ENCODE measurements at places on chromosomes 5 and 9. TPM values are rescaled to one million over a fixed set of nuclear protein-coding genes. Genes with fewer than 3 reads are reported as not detected.

FABP6 gene
- total RNA-seq = not detected

SCGB3A2 gene
- total RNA-seq = not detected

PLAC8L1 gene
- total RNA-seq = not detected

ADAMTSL1 gene
- total RNA-seq = not detected

COL27A1 gene
- 31.1 TPM for total RNA-seq

ANKRD18A gene
- total RNA-seq = 2.6 TPM

IL13 gene
- total RNA-seq = not detected

ANKRD20A1 gene
- not detected for total RNA-seq

CNOT8 gene
- total RNA-seq = 38.1 TPM

NUTM2G gene
- not detected for total RNA-seq

IL31RA gene
- not detected for total RNA-seq

WDR38 gene
- not detected for total RNA-seq

PNPLA7 gene
- total RNA-seq = 1.8 TPM

OSMR gene
- total RNA-seq = not detected

ZDHHC11B gene
- total RNA-seq = 1.00 TPM

HAPLN1 gene
- total RNA-seq = 4.9 TPM

TTLL11 gene
- 4.7 TPM for total RNA-seq

SV2C gene
- total RNA-seq = not detected

GABRA1 gene
- total RNA-seq = not detected

LCP2 gene
- total RNA-seq = not detected

PCSK5 gene
- 13.0 TPM for total RNA-seq

ZMAT2 gene
- 76.6 TPM for total RNA-seq

FBXL7 gene
- not detected for total RNA-seq

SLIT3 gene
- 2.0 TPM for total RNA-seq

UBE2D2 gene
- total RNA-seq = 192 TPM

IL4 gene
- not detected for total RNA-seq

RMRP gene
- 10,161 TPM for total RNA-seq

CBY3 gene
- total RNA-seq = 1.3 TPM

ELOVL7 gene
- 16.4 TPM for total RNA-seq

OR2K2 gene
- total RNA-seq = not detected

MPDZ gene
- 0.23 TPM for total RNA-seq

MACIR gene
- total RNA-seq = 4.1 TPM

IFNA16 gene
- total RNA-seq = not detected

FAM200C gene
- total RNA-seq = 3.2 TPM

SHB gene
- 18.4 TPM for total RNA-seq

PTPRD gene
- 55.9 TPM for total RNA-seq

Data from Caco-2 (cell line).